ENCODE measurements at places on chromosomes 11 and 22.

- no peak for DNase-seq
Observed at GRCh38 chr11:16912692-16913111, 101.5 kb downstream of the PLEKHA7 start.

DNA sequence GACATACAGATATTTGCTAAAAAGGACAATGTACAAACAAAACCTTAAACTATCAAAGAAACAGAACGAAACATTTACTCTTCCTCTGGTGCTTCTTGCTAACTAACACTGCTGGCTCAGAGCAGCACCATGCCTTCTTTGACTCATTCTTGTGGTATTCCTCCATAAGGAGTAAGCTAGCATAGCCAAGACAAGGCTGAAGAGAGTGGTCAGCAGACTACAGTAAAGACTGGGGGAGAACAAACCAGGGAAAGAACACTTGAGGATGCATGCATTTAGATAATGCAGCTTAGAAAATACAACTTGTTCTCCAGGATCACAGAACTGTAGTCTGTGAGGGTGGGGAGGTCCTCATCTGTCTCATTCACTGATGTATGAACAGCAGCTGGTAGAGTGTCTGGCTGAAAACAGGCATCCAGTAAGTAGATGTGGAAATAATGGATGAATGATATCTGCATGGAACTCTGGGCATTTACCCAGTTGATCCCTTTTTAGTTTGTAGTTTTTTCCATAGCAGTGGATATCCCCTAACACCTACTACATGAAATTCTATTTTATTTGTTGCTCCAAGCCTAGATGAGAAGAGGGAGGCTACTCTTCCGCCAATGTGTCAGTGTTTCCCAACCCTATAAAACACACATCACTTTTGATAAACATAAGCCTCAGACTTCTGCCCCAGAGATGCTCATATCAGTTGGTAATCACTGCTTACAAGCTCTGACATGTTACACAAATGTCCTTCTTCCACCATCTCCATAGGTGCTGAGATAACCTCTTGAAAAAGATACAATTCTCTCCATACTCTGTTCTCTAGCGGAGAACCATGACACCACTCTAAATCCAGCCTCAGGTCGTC is 7.3 kb downstream of the SNX19 start:
- DNase-seq: no peak

GRCh38 chr11:126583101-126583500 is 227.6 kb downstream of the ST3GAL4 start:
- DNase-seq: no peak

DNA sequence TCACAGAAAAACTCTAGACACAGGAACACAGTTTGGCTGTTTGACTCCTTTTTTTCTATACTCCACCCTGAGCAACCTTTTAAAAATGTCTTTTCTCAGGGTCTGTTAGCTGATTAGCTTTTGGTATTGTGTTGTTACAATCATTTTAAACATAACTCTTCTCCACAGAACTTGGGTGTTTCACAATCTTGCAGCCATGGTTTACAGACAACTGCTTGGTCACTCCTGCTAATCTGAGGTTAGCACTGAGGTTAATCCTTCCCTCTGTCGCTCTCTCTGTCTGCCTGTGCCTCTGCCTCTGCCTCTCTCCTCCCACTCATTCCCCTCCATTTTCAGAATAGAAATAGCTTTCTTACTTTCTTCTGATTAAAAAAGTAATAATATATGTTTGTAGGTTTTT is 62.4 kb upstream of the ZBED5 start:
- no peak for DNase-seq

- DNase-seq: no peak
Observed at GRCh38 chr11:67252831-67253239, 13.4 kb upstream of the GRK2 start.
